ENCODE measurements at places on chromosomes 4 and X.

- DNase-seq: no peak
Measured at GRCh38 chrX:70079870-70080269, 17.6 kb downstream of the OTUD6A start.

- no peak for DNase-seq
Measured at GRCh38 chrX:72430405-72430968, 124.8 kb upstream of the CITED1 start.

DNA sequence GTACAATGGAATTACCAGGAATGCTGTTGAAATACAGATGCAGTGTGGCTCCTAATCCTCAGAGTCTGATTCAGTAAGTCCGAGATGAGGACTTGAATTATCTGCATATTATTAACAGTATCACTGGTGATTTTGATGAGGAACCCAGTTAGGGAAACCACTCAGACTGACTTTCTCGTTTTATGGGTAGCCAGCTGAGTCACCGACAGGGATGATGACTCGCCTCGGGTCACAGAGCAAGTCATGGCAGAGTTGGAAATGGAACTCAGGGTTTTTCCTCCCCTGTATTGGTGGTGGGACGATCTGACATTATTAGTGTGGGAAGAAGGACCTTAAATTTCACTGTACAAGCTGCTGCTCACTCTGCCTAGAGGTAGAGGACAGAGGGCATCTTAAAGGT, 51.3 kb downstream of the RTL9 start:
- peak; percentile 2 for DNase-seq

GRCh38 chr4:33160126-33160525, 2440.0 kb downstream of the PCDH7 start:
- no peak for DNase-seq

GRCh38 chr4:104870495-104871233, 276.0 kb upstream of the TET2 start:
- no peak for DNase-seq

- DNase-seq: no peak
Measured at GRCh38 chr4:25756503-25756902, 100.9 kb downstream of the SLC34A2 start.

- no peak for DNase-seq
Measured at GRCh38 chrX:13491061-13491460, 78.3 kb upstream of the EGFL6 start.

GRCh38 chrX:12891915-12892506, 14.4 kb upstream of the TLR8 start:
- DNase-seq: no peak

GRCh38 chrX:150529587-150529986, 38.8 kb upstream of the MTM1 start:
- DNase-seq: no peak
